ENCODE measurements at places on chromosomes 2 and 18.

DNA sequence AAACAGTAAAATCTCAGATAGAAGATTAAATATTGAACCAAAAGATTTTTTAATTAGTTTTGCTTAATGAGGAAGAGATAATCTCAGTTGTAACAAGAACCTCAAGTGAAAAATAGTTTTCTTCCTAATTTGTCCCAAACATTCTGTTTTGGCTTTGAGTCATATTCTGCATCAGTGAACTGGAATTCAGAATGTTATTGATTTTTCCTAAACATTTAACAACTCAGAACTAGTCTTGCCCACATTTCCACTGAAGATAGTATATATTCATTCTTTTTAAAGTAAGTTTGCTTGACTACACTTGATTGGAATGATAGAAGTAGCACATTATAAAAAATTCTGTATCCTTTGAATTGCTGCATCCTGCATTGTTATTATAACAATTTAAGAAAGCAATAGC lies 85.7 kb upstream of the UGP2 start:
- no peak for DNase-seq

DNA sequence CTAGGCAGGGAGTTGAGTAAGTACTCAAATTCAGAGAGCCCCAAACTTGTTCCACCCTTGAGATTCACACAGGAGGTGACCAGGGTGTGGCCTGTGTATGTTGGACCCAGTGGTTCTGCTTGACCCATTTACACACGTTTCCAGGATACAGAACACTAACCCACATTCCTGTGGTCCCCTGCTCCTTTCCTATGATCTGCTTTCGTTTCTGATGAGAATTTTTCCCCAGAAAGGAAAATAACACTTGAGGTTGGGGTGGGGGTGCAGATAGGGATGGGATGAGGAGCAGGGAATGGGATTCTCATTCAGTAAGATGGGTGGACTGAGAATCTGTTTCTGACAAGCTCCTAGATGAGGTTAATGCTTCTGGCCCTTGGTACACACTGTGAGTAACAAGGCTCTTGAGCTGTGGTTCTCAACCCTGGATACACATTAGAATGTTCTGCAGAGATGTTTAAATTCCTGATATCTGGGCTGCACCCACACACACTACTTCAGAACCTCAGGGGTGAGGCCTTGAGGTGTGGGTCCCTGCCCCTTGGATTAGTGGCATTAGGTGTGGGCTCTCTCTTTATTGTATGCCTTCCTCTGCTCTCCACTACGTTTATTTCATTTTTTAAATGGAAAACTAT lies 58.4 kb downstream of the TPGS2 start:
- DNase-seq: no peak

- no peak for DNase-seq
These were observed 13.1 kb upstream of the SMAD7 start for GRCh38 chr18:48963586-48964470.

- no peak for DNase-seq
These were observed 17.0 kb downstream of the COL4A4 start for GRCh38 chr2:227147023-227147422.

DNA sequence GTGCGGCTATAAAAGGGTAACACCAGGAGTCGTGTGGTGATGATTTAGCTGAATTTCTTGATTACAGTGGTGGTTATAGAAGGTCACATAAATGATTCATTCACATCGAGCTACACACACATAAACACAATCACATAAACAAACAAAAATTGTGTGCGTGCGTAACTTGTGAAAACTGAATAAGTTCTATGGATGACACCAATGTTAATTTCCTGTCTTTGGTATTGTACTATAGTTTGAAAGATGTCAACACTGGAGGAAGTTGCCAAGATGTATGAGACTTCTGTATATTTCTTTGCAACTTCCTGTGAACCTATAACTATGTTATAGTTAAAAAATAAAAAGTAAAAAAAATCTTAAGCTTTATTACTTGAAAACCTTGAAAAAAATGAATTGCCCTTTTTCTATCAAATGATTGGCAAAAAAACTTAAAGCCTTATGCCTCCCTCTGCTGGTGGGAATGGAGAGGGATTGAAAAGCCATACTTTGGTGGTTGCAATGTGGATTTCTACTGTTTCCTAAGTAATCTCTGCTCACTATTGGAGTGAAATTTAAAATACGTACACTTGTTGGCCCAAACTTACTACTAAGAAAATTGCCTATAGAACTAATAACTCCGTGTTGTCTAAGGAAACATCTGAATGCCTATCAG lies 227.7 kb downstream of the RPIA start:
- DNase-seq: no peak

- DNase-seq: no peak
These were observed 211.9 kb downstream of the HRH4 start for GRCh38 chr18:24672165-24672941.

DNA sequence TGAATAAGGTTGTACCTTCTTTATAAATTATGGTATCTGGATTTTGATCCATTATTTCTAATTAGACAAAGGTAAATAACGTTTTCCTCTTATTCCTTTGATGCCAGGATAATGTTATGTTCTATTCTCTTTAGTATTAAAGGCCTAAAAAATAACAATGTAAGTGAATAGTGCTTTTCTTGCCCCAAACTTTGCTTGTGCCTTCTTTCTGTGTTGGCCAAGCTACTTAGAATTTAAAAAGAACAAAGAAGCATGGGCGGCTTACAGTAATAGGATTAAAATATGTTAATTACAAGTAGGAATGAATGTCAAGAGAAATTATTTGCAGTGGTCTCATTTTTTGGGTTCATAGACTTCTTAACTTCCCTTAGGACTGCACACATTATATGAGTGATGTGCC lies 105.0 kb upstream of the FSIP2 start:
- no peak for DNase-seq

DNA sequence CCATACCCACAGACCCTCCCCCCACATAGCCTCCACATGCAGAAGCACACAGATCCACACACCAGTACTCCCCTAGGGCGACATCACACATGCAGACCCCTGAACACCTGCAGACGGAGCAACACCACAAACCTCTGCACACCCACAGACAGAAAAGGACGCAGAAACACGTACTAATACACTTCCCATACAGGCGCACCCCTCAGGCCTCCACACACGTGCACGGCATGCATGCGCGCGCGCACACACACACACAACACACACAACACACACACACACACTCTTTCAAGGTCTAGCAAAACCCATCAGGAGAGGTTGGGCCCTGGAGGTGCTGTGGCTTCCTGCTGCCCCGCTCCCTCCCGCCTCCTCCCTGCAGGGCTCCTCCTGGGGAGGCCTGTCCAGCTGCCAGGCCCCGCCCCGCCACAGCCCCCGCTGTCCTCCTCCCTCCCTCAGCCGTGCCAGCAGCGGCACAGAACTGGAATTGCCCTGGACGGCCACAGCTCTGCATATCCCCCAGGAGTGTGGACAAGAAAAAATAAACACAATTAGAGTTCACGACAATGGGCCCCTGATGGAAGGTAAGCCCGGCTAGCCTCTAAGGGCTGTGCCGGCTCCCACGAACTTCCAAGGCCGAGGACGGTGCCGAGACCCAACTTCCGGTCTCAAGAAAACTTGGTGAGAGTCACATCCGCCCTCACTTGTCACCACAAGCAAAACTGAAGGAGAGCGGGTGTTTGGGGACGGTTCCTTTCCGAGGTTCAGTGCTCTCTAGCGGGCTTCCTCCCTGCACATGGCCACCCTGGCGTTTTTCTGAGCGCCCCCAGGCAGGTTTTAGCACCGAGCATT lies 6.8 kb downstream of the ZFP36L2 start:
- DNase-seq: peak; percentile 63

DNA sequence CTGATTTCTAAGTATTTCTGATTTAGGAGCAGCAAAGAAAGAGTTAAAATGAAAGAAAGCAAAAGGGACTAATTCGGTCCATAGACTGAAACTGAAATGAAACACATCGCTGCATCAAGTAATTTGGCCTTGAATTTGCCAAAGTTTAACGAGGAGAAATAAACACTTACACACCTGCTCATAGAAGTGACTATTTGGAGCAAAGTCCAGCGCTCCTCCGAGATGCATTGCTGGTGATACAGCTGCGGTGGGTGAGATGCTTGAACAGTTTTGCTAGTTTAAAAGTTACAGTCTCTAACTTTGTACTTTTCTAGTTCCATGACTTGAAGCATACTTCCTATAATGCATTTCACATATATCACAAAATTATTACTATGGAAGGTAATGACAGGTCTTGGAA lies 18.3 kb downstream of the GALR1 start:
- DNase-seq: no peak

- no peak for DNase-seq
These were observed 854.5 kb upstream of the CRIM1 start for GRCh38 chr2:35501076-35501475.

- no peak for DNase-seq
These were observed 105.1 kb upstream of the NCKAP5 start for GRCh38 chr2:133673305-133673905.

All from activated naive CD4-positive, alpha-beta T cell treated with anti-CD3 and anti-CD28 coated beads, Interleukin-2, amount 50 U/mL, for 16 hours (primary cell).